Activated T-helper 1 cell treated with anti-CD3 and anti-CD28 coated beads, Interleukin-2, amount 50 U/mL, for 16 hours (primary cell): ENCODE measurements at places on chromosomes 7 and 10.

DNA sequence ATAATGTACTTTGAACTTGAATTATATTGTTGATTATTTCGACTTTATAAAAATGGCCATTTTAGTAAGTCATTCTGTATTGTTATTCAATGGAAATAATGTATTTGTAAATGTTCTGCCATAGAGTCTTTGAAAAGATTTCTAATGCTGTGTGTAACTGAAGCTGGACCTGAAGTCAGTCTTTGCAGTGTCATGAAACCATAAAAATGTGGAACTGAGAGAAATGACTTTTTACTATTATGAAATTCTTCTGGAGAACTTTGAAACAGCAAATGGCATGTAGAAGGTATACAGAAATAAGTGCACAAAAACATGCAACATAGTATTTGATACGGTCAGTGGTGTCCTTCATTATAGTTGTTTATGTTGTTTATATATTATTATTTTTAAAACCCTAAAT, 59.7 kb upstream of the ADRA2A start:
- no peak for DNase-seq

GRCh38 chr10:100122780-100123179, 41.1 kb upstream of the CPN1 start:
- no peak for DNase-seq

- DNase-seq = no peak
Observed at GRCh38 chr10:66780796-66781195, 145.0 kb upstream of the LRRTM3 start.

GRCh38 chr7:2779051-2779450, 65.1 kb downstream of the GNA12 start:
- no peak for DNase-seq

GRCh38 chr10:131617113-131617858, 283.5 kb upstream of the PPP2R2D start:
- DNase-seq = no peak

- DNase-seq = no peak
Observed at GRCh38 chr7:111098926-111099250, 8.0 kb downstream of the LRRN3 start.

DNA sequence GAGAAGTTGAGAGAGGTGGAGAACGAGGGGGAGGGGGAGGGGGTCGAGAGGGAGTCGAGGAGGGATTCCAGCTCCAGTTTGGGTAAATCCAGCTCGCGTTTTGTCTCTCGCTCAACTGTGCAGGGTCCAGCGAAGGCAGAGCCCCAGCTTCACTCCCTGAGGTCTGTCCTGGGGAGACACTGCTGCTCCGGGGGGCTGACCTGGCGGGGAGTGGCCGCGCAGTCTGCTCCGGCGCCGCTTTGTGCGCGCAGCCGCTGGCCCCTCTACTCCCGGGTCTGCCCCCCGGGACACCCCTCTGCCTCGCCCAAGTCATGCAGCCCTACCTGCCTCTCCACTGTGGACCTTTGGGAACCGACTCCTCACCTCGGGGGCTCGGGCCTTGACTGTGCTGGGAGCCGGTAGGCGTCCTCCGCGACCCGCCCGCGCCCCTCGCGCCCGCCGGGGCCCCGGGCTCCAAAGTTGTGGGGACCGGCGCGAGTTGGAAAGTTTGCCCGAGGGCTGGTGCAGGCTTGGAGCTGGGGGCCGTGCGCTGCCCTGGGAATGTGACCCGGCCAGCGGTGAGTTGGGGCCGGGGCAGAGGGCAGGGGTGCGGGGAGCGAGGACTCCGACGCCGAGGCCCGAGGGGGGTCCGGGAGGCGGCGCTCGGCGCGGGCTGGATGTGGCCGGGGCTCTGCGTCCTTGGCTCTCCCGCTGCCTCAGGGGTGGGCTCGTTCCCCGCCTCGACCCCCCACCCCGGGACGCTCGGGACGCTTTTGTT, at the start of gene TET1:
Gene TET1, plus strand, starts transcription at position 152 of the 757 bp plus-strand sequence. CDS start 12,002 bp downstream, outside the sequence.
- no peak for DNase-seq

- no peak for DNase-seq
Observed at GRCh38 chr7:29588212-29588611, 24.6 kb downstream of the PRR15 start.

DNA sequence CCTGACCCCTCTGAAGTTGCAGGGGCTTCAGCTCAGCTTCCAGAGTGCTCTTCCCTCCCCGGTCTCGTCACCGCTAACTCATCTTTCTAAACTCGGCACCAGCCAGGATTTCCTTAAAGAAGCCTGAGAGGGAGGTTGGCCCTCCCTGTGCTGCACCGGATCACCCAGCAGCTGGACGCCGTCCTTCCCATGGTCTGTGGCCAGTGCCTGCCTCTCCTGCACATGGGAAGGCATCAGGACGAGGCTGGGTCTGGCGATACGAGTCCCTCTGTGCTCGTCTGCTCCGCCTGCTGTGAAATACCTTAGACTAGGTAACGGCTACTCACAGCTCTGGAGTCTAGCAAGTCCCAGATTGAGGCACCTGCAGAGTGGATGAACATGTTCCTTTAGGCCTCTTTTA, 179.1 kb downstream of the ZMYND11 start:
- no peak for DNase-seq

- DNase-seq = no peak
Observed at GRCh38 chr7:149074116-149074885, 16.2 kb downstream of the ZNF786 start.

DNA sequence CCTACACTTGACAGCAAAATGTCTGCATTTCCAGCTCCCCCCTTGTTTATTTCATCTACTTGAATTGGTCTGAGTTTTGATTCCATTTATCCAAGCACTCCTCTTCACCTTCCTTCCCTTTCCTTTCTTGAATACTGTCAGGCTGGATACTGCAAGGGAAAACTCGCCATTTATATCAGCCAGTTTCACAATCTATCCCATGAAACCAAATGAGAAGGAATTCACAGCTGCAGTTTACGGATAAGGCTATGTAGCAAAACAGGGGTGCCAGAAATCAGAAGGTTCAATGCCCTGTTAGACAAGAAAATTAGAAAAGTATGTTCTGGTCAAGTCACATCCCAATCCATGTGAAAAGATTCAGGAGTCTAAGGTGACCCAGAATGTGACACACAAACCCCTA, 28.1 kb downstream of the CCDC6 start:
- no peak for DNase-seq

GRCh38 chr7:128792471-128793180, 858 bp downstream of the CCDC136 start:
- DNase-seq = no peak

DNA sequence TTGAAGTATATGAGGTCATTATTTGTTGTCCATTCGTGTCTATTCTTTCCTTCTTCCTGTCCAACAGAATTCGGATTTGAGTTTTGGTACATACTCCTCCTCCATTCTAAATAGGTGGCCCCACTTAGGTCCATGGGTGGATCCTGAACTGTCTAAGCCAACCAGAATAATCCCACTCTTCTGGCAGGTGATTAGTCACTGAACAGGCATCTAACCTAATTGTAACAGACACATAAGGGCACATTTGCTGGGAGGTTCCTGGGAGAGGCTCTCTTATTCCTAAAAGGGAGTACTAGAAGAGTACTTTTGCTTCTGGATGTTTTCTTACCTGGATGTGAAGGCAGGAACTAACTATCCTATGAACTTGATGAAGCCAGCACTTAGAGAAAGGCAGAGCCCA, 16.8 kb downstream of the LRRC72 start:
- no peak for DNase-seq

DNA sequence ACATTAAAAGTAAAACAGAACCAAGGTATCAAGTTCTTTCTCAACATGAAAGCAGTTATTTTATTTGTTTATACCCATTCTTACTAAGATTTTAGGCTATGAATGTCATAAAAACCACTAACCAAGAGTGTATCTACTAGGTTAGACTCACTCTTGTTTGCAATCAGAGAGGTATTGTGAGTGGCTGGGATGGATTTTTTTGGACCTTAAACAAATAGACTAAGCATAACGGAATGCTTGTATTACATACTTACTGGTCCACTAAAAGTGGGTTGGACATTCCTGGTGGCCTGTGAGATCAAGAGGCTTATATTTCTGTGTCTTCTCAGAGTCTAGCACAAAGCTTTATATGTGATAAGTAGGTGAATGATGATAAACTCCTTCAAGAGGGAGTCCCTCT, 32.6 kb upstream of the CBLL1 start:
- no peak for DNase-seq

- DNase-seq = no peak
Observed at GRCh38 chr10:96324447-96324846, 20.2 kb downstream of the DNTT start.

- no peak for DNase-seq
Observed at GRCh38 chr10:33410860-33411234, 76.4 kb upstream of the NRP1 start.

DNA sequence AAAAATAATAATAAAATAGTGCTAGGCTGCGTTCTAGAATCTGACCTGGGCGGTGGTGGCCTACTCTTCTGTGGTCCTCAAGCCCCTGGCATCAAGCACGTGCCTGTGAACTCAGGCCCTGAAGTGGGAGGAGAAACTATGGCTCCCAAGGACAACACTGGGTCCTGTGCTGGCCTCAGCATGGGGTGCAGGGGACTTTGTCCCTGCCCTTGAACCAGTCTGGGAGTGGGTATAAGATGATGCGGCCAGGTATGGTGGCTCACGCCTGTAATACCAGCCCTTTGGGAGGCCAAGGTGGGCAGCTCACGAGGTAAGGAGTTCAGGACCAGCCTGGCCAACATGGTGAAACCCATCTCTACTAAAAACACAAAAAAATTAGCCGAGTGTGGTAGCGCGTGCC, 5.5 kb downstream of the ZP3 start:
- no peak for DNase-seq

DNA sequence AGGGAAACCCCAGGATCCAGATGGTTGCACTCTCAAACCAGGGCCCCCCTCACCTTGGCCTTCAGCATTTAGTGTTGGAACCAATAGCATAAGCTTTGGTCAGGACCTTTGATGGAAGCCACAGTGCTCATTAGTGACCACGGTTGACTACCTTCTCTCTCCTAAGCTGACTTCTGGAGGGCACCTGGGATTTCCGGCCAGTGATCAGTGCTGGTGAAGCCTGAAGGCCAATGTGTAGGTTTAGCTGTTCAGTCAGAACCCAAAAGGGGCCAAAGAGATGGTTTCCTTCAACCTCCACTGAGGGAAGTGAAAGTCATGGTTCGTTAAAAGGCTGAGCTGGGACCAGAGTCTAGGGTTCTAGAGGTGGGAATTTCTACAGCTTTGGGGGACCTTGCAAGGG, 46.4 kb downstream of the TCF7L2 start:
- DNase-seq = no peak

DNA sequence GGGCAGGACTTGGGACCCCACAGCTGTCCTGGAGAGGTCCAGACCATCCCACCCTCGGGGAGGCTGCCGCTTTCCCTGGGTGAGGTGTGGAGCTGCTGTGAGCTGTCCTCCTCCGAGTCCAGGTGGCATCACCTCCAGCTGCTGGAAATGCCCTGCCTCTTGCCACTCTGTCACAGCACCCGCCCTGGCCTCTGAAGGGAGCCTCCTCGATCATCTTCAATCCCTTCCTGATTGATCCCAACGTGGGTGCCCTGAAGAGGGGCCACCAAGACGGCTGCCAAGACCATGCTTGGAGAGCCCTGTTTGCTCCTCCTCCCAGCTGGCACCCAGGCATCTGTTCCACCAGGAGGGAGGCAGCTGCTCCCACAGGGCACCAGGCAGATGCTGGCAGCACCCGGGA, 4.6 kb downstream of the C10orf105 start:
- DNase-seq = no peak

DNA sequence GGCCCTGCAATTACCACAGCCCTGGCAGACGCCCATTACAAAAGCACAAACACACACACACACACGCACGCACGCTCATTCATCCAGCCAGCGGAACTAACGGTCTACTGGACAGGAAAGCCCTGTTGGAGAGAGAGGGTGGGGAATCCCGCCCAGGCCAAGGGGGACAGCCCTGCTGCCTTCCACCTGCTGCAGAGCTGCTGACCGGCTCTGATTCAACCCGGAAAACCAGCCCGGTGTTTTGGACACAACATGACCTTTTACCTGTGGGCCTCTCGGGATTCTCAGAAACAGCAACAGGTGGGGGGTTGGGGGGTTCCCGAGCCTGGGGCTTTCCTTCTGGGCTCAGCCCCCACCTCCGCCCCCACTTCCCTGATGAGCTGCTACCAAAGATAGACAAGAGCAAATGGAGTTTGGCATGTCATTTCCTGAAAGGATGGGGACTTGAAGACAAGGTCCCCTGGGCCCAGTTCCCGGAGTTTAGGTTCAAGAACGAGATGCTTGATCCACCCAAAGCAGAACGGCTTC, 18.5 kb upstream of the SERPINE1 start:
- DNase-seq = no peak

GRCh38 chr7:95794917-95795515, 22.7 kb downstream of the DYNC1I1 start:
- DNase-seq = no peak

DNA sequence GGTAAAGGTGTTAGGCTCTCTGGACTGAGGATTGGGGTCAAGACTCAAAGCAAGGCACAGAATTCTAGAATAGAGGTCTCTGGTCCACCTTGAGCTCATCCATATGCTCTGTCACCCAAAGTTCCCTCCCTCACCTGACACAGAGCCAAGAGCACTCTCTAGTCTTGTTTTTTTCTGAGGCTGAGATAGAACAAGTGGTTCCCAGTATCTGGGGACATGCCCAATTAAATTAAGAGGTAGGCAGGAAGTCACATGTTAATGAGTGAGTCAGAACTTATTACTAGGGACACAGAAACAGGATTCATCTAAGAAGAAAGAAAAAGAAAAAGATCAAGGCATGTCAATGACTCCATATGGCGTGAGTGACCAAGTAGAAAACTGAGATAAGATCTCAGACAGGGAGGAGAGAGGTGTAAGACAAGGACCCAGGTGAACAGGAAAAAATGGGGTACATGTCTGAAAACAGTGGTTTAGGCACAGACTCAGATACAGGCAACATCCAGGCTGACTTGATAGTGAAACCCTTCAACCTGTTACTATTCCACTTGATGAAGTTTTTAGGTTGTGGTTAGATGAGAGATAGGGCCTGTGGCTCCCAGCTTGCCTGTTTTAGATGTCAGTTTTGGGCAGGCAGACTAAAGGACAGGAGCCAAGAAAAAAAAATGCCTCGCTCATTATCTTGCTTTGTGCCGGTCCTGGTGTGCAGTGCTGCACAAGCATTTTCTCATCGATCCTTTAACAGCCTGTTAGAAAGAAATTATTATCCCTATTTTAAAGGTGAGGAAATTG, 609.9 kb downstream of the CCSER2 start:
- DNase-seq = no peak

DNA sequence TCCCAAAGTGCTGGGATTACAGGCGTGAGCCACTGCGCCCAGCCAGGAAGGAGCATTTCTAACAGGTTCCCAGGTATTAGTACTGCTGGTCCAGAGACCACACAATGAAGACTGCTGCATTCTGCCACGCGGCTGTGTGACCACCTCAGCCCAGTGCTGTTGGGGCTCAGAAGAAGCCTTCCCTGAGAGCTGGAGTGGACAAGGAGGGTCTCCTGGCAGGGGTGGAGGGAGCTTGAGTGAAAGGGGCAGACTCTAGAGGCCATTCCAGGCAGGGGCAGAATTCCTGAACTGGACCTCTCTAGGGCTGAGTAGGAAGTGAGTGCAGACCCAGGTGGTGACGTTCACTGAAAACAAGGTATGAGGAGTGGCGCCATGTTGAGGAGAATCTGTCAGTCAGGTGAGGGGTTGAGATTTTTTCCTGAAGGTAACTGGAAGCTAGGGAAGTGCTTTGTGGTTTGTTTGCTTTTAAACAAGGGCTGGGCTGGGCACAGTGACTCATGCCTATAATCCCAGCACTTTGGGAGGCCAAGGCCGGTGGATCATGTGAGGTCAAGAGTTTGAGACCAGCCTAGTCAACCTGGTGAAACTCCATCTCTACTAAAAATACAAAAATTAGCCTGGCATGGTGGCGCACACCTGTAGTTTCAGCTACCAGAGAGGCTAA, 67.6 kb downstream of the TACC2 start:
- no peak for DNase-seq
